NCI-H526 (cell line): ENCODE measurements at places on chromosomes 4 and X.

DNA sequence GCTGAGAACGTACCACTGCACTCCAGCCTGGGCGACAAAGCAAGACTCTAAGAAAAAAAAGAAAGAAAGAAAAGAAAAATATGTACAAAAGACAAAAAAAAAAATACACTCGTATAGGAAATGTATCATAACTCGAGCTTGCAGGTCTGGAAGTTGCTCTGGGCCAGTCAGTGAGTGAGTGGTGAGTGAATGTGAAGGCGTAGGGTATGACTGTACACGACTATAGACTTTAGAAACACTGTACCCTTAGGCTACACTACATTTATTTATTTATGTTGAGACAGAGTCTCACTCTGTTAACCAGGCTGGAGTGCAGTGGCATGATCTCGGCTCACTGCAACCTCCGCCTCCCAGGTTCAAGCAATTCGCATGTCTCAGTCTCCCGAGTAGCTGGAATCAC is 29.4 kb downstream of the EVC2 start:
- DNase-seq = no peak

DNA sequence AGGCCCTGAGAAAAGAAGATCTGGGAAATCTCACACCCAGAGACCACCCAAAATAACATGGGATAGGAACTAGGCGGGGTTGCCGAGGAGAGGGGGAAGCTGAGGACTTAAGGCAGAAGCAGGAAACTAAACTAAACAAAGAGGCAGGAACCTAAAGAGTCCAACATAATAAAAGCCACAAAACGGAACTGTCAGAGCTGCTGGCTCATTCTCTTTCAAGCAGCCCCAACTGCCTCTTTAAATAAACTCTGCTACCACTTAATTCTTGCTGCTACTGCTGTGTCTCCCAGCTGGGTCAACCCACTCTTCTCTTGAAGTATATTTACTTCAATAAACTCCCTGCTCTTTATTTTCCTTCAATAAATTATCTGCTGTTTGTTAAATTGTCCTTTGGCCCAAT is 44.5 kb downstream of the MAGEB16 start:
- no peak for DNase-seq

- DNase-seq = no peak
Measured at GRCh38 chrX:113470166-113470565, 629.5 kb upstream of the AMOT start.

DNA sequence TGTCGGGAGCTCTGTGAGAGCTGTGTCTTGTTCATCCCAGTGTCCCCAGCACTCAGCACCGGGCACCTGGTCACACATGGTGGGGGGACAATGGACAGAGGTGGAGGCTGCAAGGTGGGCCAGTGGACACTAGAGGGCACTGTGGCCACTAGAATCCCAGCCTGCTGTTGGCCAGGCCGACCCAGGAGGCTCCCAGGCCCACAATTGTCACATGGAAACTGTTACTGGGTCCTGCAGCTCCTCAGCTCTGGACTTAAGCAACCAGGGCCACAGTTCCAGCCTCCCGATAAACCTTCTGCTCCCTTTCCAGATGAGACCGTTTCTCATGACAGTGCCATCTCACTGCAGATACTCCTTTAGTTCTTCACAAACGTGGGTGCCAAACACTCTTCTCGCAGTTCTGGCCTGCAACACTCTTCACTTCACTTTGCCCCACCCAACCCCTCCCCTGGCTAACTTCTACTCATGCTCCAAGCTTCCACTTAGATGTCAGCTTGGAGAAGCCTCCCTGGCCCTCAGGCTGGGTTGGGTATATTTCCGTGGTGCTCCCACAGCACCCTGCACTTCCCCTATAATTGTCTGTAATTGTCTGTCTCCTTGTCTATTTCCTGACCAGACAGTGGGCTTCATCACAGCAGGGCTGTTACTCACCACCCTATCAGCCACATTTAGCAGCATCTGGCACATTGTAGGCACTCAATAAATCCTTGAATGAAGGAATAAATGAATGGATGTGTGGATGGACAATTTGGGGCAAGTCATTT is 3.5 kb upstream of the IQSEC2 start:
- no peak for DNase-seq

- DNase-seq = peak; percentile 6
Measured at GRCh38 chr4:41693629-41694028, 54.9 kb downstream of the PHOX2B start.

- DNase-seq = no peak
Measured at GRCh38 chrX:120797188-120797851, 78.3 kb downstream of the CT47B1 start.

DNA sequence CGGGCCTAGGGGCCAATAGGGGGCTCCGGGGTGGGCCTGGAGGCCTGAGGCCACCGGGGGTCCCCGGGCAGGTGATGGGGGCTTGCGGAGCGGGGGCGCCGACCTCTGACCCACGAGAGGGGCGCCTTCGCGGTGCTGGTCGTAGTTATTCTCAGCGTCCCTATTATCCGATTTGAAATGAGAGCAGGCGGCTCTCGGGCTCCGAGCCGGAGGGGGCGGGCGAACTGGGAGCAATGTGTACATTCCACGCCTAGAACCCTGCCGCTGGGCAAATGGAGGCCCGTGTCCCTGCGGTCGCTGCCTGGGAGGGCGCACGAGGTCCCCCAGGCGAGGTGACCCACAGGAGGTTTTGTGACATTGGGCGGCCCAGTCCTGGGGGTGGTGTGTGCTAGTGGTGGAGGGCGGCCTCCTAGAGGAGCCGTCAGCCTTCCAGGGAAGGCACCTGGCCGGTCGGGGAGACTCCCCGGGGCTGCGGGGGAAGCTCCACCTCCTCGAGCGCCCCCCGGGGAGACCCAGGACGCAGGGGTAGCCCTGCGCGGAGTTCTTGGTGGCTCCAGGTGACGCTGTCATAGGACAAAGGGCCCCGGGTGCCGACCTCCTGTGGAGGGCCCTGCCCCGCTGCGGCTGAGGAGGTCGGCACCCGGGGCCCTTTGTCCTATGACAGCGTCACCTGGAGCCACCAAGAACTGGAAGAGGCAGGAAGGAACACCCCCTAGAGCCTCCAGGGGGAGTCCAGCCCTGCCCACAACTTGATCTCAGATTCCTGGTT is 102.6 kb upstream of the PRKX start:
- peak; percentile 57 for DNase-seq

DNA sequence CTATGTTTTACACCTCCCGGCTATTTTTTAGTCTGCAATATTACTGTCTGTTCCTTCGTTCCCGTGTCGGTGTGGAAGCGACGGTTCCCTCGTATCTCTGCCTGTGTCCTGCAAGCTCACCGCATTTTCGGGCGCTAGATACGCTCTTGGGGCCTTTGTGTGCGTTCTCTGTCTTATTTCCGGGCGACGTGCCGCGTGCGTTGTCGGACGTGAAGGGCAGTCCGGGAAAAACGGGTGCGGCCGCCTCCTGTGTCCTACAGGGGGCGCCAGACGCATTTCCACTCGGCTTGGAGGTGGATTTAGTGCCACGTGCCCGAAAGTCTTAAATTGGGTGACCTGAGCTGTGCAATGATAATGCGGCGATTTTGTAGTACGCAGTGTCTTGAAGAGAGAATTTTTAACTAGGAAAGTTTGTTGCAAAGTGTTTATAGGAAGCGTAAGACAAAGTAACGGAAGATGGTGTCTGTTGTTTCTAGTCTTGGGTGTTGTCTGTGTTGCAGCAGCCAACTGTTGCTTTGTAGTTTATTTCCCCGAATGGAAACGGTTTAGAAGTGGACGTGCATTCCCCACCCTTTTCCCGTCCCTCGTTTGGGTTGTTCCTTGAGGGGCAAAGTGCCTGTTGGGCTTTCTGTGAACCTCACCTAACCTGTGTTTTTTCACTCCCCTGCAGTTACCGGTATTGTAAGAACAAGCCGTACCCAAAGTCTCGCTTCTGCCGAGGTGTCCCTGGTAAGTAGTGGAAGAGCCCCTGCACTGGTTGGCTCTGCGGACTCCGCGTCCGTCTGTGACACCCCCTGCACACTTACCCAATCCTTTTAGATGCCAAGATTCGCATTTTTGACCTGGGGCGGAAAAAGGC is 720 bp downstream of the RPL10 start:
- peak; percentile 81 for DNase-seq

GRCh38 chrX:2888309-2888708 is 40.8 kb downstream of the ARSD start:
- no peak for DNase-seq

GRCh38 chr4:34850968-34851367 is 1393.3 kb downstream of the ARAP2 start:
- no peak for DNase-seq

GRCh38 chrX:148672517-148672916 is 172.1 kb downstream of the AFF2 start:
- DNase-seq = no peak

DNA sequence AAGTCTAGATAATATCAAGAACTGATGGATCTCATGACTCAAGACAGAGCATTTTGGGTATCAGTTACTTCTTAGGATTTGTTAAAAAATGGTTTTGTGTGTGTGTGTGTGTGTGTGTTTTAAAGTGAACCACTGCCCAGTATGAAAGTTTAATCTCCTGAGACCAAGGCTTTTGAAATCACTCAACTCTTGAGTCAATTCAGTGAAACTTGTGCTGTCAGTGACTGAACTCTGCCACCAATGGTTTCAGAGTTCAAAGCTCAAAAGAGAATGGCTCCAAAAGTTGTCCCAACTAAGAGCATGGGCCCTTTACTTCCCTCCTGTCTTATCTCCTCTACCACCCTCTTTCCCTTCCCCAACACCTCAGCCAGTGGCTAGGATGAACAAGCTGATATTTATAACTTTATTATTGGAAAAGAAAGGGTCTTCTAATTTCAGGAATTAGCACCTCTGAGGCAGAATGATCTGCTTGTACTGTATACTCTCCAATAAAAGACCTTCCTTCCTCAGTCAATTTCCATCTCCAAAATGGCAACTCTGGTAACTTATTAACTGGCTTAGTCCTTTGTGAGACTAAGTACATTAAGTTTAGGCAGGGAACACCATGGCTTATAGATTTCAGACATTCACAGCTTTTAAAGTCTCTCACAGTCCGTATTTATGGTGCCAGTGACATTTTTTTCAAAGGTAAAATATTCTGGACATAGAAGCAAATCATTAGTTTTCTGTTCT is 152.2 kb downstream of the REPS2 start:
- no peak for DNase-seq

DNA sequence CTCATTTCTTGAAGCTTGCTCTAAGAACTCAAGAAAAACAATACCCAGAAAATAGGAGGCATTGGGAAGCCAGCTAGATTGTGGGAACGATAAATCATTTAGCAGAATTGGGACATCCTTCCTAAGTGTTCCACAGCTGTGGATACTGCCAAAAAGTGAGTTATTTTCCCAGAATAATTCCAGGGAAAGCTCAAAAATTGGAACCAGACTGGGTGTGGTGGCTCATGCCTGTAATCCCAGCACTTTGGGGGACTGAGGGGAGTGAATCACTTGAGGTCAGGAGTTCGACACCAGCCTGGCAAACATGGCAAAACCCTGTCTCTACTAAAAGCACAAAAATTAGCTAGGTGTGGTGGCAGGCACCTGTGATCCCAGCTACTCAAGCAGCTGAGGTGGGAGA is 68.2 kb upstream of the GK2 start:
- DNase-seq = no peak

DNA sequence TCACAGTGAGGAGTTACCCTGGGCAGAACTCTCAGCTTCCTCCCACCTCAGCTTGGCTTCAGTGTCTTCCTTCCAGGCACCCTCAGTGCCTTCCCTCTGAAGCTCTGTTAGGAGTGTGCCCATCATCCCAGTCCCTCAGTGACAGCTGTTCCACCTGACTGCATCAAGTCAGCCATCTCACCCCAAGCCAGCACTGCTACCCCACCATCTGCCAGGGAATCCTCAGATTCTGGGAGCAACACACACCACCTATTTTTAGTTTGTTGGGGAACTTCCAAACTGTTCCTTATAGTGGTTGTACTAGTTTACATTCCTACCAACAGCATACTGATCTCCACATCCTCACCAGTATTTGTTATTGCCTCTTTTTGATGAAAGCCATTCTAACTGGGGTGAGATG is 182.9 kb downstream of the RELL1 start:
- DNase-seq = no peak

GRCh38 chr4:108398316-108398715 is 222.1 kb upstream of the RPL34 start:
- no peak for DNase-seq

DNA sequence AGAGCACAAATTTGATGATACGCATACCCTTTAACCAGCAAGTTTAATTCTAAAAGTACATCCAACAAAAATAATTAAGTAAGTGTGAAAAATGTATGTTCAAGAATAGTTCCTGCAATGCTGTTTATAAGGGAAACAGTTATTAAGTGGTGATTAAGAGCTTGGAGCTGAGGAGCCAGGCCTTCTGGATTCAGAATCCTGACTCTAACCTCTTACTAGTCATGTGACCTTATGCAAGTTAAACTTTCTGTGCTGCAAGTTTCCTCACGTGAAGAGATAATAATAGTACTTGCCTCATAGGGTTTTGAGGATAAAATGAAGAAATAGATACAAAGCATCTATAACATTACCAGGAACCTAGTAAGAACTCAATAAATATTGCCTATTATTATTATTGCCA is 77.7 kb downstream of the FAM13A start:
- DNase-seq = no peak

DNA sequence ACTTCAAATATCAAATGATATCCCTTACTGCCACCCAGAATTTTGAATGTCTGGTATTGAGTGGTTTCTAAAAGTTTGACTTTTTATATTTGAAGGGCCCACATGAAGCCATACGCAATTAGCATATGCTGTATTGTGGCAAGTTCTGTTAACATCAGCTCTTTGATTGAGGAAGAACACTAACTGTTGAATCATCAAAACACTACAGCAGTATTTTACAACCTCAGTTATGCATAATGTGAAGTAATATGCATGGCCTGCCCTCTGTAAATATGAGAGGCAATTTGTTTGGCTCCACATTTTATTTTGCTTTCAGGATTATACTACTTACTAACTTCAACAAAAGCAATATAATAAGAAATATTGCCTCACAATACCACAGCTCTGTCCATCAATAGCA is 62.2 kb upstream of the DMD start:
- DNase-seq = no peak

GRCh38 chrX:104566681-104567501 is 892 bp downstream of the IL1RAPL2 start:
- peak; percentile 59 for DNase-seq

- DNase-seq = peak; percentile 26
Measured at GRCh38 chrX:154517101-154517781, 1.2 kb upstream of the FAM3A start.

DNA sequence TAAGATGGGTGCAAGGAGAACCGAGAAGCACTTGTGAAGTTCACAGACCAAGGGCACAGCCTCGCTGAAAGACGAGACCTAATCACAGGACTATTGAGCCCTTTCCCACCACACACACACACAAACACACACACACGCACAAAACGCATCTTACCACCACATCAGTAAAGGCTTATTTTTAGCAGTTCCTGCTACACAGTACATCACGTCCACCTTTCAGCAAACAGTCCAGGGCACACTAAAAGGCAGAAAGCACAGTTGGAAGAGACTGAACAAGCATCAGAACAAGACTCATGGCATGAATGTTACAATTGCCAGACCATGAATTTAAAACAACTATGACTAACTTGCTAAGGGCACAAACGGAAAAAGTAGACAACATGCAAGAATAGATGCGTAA is 83.6 kb upstream of the MAPK10 start:
- no peak for DNase-seq
